ENCODE measurements at places on chromosomes 6 and 20.

DNA sequence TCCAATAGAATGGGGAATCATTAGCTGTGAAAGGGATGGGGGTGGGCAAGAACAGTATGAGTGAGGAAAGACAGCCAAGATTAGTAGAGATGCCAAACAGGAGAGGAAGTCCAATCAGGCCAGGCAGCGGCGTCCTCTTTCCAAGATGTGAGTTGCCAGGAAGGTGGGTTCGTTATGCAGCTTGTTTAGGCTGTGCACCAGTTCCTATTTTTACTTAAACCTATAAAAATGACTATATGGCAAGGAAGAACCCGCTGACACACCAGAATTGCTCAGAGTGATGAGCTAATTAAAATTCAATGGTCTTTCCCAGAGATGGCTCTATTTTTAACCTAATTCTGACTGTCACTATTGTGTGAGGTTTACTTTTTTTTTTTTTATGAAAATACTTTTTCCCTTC, 88.2 kb downstream of the SLC22A23 start:
- H3K4me1 ChIP-seq: peaks cover 23% of the 10 kb centered on the region
- no peak overlapping the region for H3K4me3 ChIP-seq
- no peaks in the 10 kb centered on the region for H3K27me3 ChIP-seq
- DNase-seq: no peak
- peaks cover 2% of the 10 kb centered on the region for H3K36me3 ChIP-seq

DNA sequence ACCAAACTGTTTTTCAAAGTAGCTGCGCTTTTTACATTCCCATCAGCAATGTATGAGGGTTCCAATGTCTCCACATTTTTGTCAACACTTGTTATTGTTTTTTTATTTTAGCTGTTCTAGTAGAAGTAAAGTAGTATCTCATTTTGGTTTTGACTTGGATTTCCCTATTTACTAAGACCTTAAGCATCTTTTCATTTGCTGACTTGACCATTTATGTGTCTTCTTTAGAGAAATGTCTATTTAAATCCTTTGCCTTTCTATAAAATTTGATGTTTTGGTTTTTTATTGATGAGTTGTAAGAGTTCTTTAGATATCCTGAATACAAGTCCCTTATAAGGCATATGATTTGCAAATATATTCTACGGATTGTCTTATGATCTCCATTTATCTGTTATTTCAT, 110.6 kb downstream of the CD164 start:
- no peak overlapping the region for H3K4me3 ChIP-seq
- no peak overlapping the region for H3K27ac ChIP-seq
- no peak for DNase-seq
- no peaks in the 10 kb centered on the region for H3K36me3 ChIP-seq

DNA sequence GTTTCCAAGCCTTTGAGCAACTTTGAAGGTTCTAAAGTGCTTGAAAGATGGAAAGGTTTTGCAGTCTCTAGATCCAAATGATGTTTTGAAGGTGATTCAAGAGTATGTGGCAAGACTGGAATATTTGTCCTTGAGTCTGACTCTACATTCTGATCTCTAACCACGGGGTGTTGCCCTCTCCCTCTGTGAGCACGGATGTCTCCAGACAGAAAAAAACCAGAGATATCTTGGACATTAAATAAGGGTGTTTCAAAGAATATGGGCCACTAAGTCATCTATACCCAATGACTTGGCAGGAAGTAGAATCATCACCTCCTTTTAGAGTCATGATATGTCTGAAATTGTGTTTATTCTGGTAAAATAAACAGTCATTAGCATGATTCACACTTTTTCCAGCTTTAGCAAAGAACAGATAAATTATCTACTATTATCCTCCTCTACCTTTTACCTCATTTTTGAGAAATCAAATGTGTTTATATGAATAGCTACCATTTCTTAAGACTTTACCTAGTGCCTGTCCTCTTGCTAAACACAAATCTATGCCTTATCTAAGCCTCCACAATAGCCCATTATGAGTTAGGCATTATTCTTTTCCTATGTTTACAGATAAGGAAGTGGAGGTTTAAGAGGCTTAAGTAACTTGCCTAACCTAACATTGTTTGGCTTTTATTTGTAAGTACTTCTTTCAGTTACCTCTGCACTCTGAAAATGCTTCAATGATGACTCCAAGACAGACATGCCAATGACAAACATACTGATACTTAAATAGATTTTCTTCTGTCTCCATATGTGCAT, 384.4 kb downstream of the BMP2 start:
- DNase-seq: no peak
- no peak overlapping the region for H3K4me3 ChIP-seq
- H3K4me1 ChIP-seq: no peaks in the 10 kb centered on the region
- no peak overlapping the region for H3K27ac ChIP-seq
- H3K27me3 ChIP-seq: no peaks in the 10 kb centered on the region

GRCh38 chr6:141123049-141123448, 1009.7 kb upstream of the GJE1 start:
- H3K4me3 ChIP-seq: no peak overlapping the region
- peaks cover 6% of the 10 kb centered on the region for H3K27me3 ChIP-seq
- DNase-seq: no peak
- peaks cover 3% of the 10 kb centered on the region for H3K4me1 ChIP-seq
